ENCODE measurements at places on chromosomes 16 and 17. TPM values are rescaled to one million over a fixed set of nuclear protein-coding genes. Genes with fewer than 3 reads are reported as not detected.

Gene BCAS3
- 29.6 TPM for total RNA-seq

Gene CPHXL2
- not detected for total RNA-seq

Gene FOXC2
- total RNA-seq, result 1.6 TPM

Gene EFNB3
- 1.6 TPM for total RNA-seq

Gene PPY
- not detected for total RNA-seq

Gene AANAT
- not detected for total RNA-seq

Gene HSBP1
- 105 TPM for total RNA-seq

Gene IRX3
- 108 TPM for total RNA-seq

Gene KRTAP1-1
- not detected for total RNA-seq

Gene MPP3
- 19.2 TPM for total RNA-seq

Gene MMP28
- total RNA-seq, result 40.9 TPM

Gene CES3
- 2.5 TPM for total RNA-seq

Gene CSF3
- total RNA-seq, result 1.9 TPM

Gene NLRC5
- total RNA-seq, result 47.5 TPM

Gene TCAP
- total RNA-seq, result 3.7 TPM

Gene ASGR1
- 5.1 TPM for total RNA-seq

Gene SLC2A4
- total RNA-seq, result 1.1 TPM

Gene KCNH6
- 0.27 TPM for total RNA-seq

Gene CDH13
- total RNA-seq, result 14.3 TPM

Gene COPRS
- 37.4 TPM for total RNA-seq

Gene NOL11
- 32.8 TPM for total RNA-seq

Gene CDRT15L2
- not detected for total RNA-seq

Gene ZNF205
- 11.9 TPM for total RNA-seq

Gene MYH8
- total RNA-seq, result not detected

Gene NACA2
- total RNA-seq, result not detected

Gene DPEP3
- 0.18 TPM for total RNA-seq

Gene EFCAB5
- 1.8 TPM for total RNA-seq

Gene PIMREG
- 0.62 TPM for total RNA-seq

Gene SLC6A2
- not detected for total RNA-seq

Gene RNF112
- total RNA-seq, result 1.8 TPM

Gene MPV17L
- 1.4 TPM for total RNA-seq
